ENCODE measurements at places on chromosomes 12 and 14.
A peak's percentile ranks its signal among the peaks of the same experiment; 100 is the strongest.

DNA sequence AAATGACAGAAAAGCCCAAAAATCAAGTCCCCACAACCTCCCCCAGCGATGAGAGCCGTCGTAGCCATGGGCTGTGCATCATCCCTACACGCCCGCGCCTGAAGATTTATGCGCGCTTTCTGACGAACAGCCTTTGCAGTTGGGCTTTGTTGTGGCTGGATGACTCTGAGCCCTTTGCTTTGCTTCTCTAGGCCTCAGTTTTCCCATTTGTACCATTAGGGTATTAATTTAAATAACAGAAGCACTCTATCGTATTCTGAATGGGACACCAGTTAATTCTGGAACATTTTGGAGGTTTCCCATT, 24.2 kb downstream of the SFSWAP start:
- no peak for DNase-seq

DNA sequence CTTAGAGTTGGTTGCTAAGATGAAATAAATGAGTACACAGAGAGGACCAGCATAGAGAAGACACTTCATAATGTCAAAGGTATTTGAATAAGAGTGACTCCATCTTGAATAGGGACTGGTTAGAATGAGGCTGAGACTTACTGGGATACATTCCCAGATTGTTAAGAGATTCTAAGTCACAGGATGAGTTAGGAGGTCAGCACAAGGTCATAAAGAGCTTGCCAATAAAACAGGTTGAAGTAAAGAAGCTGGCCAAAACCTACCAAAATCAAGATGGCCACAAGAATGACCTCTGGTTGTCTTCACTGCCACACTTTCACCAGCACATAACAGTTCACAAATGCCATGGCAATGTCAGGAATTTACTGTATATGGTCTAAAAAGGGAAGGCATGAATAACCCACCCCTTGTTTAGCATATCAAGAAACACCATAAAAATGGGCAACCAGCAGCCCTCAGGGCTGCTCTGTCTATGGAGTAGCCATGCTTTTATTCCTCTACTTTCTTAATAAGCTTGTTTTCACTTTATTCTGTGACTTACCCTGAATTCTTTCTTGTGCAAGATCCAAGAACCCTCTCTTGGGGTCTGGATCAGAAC, 8.3 kb upstream of the SERPINA1 start:
- no peak for DNase-seq

DNA sequence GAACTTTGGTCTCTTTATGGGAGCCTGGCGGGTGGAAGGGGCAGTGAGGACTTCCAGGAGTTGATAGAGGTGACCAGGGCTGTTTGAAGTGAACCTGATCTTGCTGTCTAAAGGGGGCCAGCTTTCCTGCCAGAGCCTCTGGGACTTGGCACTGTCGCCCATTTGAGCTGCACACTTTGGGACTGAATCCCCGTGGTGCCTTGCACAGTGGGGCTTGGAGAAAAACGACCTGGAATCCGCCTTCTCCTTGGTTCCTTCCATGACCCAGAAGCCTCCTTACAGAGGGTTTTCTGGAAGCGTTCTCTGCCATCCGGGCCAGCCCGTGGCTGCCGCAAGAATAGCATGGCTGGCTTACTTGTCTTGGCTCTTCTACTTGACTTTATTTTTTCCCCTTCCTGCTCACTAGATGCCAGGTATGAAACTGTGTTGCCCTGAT, 2.0 kb downstream of the RFLNA start:
- DNase-seq, result no peak

- DNase-seq, result no peak
Observed at GRCh38 chr12:128286970-128287369, 20.0 kb downstream of the TMEM132C start.

DNA sequence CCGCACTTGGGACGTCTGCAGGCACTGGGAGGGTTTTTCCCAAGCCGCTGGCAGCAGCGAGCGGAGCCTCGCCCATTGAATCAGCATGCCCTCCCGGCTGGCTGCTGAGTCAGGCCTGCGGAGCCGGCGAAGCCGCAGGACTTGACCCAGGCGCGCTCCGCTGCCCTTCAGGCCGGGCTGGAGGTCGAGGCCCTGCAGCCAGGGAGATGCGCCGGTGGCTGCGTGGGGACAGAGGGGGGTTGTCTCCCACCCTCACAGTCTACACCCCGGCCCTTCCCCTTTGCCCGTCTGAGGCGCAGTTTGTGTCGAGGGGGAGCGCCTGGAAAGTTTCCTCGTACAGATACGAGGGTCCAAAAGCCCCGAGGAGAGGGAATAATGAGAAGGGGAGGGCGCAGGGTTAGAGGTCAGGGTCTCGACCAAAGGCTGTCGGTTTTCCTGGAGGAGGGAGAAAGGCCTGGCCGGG, 759 bp upstream of the KLC1 start:
- peak; percentile 79 for DNase-seq

DNA sequence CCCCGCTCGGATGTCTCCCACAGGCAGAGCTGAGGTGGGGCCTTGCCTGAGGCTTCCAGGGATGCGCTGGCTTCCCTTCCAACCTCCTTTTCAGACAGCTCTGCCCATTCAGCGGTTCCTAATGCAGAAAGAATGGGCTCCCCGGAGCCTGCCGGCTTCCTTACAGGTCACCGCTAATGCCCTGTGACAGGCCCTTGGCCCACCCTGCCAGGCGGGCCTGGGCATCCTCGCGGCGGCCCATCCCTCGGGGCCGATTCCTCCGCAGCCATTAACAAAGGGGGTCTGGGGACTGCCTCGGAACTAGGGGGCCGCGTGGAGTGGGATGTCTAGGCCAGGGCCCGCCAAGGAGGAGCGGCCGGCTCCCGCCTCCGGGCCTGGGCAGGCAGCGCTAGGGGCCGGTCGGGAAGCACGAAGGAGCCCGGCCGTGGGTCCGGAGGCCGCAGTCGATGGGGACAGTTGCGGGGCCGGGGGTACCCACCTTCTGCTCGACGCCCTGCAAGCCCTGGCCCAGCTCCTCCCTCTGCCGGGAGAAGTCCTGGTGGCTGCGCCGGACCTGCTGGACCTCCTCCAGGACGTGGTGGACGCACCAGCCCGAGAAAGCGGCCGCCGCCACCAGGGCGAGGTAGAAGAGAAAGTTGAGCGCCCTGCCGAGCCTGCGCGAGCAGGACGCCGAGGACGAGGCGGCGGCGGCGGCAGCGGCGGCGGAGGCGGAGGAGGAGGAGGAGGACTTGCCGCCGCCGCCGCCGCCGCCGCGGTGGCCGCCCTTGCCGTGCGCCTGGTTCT, 738 bp downstream of the CKAP4 start:
- DNase-seq, result peak; percentile 61

GRCh38 chr14:91246051-91246852, 1.7 kb upstream of the GPR68 start:
- no peak for DNase-seq

DNA sequence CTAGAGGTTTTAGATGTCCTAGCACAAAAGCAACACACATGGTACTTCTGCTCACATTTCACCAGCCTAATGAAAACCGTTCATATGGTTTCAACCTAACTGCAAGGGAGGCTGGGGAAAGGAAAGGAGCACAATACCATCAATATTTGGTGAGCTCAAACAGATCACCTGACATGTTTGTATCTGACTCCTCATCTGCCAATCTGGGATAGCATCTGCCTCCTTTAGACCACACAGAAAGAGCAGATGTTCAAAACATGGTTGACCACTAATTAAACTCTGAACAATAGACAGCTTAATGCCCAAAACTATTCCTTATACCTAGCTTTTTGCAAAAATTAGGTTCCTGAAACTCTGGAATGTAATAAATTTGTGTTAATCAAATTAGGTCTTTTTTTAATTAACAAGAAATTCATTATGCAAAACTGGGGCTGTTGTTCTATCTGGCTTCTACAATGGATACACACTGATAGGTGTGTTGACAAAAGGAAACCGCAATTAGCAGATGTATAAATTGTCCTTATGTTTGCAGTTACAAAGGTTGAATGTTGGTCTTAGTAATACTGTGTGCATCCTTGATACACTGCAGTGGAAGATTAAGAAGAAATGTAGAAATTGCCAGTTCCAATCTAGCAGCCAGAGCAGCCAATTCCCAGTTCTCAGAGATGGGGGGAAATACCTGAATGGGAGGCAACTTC, 89.3 kb downstream of the DUSP6 start:
- DNase-seq, result no peak

DNA sequence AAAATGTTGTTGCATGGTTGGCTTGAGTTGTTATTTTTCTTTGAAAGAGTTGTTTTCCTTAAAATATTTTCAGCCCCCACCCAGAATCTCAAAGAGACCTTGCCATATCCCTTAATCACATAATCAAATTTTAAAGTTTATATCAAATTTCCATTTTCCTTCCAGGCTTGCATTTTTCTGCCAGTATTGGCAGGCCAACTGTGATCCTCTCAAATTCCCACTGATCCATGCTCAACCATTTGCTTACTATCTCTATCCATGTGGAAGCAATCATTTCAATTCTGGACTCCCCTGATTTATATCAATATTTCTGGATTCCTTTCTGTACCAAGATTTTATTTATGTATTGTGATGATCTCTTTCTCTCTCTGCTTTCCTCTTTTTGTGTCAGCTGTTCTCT, 64.2 kb upstream of the PYGL start:
- no peak for DNase-seq

GRCh38 chr12:63083046-63083445, 68.0 kb downstream of the AVPR1A start:
- no peak for DNase-seq

DNA sequence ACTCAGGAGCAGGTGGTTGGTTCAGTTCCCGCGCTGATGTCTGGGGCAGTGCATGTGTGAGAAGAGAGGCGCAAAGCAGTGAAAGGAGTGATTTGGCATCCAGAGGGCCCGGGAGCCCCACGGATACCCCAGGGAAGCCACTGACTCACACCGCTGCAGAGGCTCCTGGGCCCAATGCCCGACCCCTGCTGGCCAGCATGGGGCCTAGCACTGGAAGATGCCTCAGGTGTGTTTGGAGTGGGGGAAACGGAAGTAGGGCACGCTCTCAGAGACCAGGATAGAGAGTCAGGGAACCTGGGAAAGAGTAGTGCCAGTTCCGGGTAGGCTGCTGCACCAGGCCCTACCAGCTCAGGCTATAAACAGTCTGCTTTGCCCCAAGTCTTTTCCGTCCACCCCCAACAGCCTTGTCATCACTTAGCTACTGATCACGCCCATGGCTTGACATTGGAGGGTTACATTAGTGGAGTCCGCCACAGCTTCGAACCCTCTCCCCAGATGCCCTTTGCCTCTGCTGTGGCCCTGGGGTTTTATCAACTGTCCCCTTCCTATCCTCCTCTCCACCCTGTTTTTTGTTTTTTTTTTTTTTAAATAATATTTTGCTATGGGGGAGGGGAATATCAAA, 9.5 kb upstream of the CSAD start:
- peak; percentile 59 for DNase-seq

- DNase-seq, result no peak
Observed at GRCh38 chr14:38255673-38256532, at the start of gene CLEC14A. TSS of gene CLEC14A (minus strand) at chr14:38256093. CDS start at chr14:38256022, 71 bp downstream.

GRCh38 chr14:22602862-22603261, 4.8 kb downstream of the ABHD4 start:
- DNase-seq, result peak; percentile 57

GRCh38 chr12:104671409-104672095, 214.8 kb downstream of the CHST11 start:
- peak; percentile 84 for DNase-seq

GRCh38 chr12:94898388-94898787, 105.1 kb downstream of the NDUFA12 start:
- DNase-seq, result no peak

GRCh38 chr12:87302126-87302745, 727.0 kb downstream of the C12orf50 start:
- peak; percentile 8 for DNase-seq

DNA sequence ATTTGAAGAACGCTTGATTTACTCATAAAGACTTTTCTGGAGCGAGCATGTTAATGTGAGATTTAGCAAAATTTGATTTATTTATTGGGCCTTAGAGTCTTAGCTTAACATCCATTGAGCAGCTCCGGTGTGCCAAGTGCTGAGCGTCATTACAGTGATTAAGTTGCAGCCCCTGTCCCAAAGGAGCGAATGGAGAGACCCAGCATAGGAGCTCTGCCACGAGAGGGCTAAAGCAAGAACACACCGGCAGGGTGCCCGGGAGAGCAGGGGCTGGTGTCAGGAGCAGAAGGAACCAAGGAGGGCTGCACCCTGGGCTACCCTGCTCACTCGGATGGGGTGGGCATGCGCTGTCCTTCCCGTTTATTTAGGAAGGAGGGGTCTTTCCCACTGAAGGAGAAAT, 50.6 kb downstream of the PPP2R5C start:
- DNase-seq, result no peak

DNA sequence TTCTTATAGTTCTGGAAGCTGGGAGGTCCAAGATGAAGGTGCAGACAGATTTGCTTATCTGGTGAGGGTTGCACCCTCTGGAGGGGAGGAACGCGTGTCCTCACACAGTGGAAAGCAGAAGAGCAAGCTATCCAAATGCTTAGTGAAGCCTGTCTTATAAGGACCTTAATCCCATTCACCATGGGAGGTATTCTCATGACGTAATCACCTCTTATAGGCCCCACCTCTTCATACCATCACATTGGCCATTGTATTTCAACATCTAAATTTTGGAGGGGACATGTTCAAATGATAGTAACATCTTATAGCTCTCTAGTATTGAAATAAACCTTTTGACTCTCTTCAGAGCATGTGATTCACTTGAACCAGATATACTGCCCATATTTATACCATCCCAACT, 105.0 kb upstream of the MYF6 start:
- no peak for DNase-seq
